ENCODE measurements at places on chromosomes 5 and 9.

GRCh38 chr9:5274770-5275169 lies 29.7 kb downstream of the RLN2 start:
- DNase-seq: no peak

DNA sequence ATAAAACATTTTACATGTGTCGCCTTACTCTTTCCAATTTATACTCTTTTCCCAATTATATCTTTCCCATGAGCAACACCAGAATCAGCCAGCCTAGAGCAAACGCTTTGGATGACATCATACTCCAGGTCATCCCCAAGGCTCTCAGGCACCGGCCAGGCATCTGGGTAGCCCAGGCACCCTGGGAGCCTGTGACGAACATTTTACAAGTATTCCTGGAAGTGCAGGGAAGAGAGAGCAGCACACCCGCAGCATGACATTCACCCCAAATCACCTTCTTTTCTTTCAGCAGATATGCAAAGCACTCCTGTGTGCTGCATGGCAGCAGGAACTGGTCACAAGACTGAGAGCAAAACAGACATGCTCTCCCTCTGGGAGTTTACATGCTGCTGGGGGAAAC lies 75.7 kb upstream of the SMIM23 start:
- no peak for DNase-seq

GRCh38 chr5:74240783-74241750 lies 399.5 kb downstream of the ENC1 start:
- DNase-seq: no peak

- DNase-seq: no peak
Measured at GRCh38 chr9:92626484-92626883, 43.4 kb downstream of the IPPK start.

- no peak for DNase-seq
Measured at GRCh38 chr9:90121762-90122161, 517.0 kb downstream of the GADD45G start.

DNA sequence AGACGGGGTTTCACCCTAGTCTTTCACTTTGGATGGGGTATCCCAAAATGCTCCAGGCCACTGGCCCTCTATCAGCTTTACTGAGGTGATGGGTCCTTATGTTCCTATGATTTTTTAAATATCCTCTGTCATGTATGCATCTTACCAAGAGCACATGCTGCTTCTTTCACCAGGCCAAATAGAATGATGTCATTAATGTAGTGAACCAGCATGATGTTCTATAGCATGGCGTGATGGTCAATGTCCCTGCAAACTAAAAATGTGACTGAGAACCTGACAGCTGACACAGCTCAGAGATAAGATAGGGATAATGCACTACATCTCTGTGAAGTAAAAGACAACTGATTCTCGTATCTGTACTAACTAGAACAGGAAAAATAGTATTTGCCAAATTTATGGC lies 103.6 kb downstream of the SLC1A3 start:
- no peak for DNase-seq

- no peak for DNase-seq
Measured at GRCh38 chr9:87382900-87383299, 114.8 kb upstream of the DAPK1 start.

DNA sequence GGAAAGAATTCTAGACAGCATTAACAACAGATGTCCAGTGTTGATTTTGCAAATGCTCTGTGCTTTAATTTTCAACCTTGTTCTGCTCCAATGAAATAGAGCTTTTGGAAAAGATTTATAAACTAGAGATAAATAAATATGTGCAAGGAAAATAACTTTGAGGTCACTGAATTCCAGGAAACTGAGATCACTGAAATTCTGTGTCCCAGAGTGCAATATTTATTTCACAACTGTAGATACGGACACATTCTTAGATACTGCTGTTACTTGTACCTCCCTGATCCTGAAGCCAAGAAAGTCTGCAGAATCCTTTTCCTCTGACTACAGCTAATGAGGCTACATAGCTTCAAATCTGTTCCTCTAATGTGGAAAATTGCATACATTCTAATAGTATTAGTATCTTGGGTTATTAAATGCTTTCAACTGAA lies 222.9 kb downstream of the DOCK8 start:
- no peak for DNase-seq

GRCh38 chr5:157917899-157918809 lies 59.2 kb upstream of the CLINT1 start:
- DNase-seq: peak; percentile 77

DNA sequence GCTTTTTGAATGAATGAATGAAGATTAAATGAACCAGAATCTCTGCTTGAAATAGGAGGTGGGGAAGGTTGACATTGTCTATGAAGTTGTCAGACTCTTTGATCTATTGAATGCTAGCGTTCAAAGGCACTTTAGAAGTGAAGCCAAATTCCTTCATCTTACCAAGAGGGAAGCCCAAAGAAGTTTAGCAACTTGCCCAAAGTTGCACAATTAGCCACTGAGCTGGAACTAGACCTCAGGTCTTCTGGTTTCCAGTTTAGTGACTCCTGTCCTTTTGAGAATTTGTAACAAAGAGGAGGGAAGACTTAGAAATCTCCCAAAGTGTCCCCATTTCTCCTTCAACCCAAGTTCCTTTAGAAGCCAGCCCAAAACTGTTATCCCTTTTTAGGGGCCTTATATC lies 20.7 kb upstream of the SLC1A3 start:
- no peak for DNase-seq

- DNase-seq: no peak
Measured at GRCh38 chr9:75599126-75599525, 291.3 kb upstream of the PCSK5 start.

DNA sequence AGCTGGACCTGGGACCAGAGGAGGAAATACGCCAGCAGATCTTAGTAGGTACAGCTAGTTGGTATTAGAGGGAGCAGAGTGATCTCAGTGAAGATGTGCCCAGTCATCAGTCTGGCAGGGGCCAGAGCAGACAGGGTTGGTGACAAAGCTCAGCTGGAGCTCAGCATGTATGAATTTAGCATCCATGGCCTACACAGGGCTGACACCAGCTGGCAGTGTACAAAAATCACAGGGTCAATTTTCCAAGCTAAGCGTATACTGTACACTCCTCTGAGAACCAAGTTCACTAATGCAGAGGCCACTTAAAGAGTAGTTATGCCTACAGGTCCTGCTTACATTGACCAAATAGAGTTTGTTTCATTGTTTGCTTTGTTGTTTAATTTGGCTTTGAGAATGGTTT lies 146.6 kb downstream of the SLC24A2 start:
- no peak for DNase-seq

- no peak for DNase-seq
Measured at GRCh38 chr5:136275601-136276000, 82.6 kb upstream of the SMIM32 start.

DNA sequence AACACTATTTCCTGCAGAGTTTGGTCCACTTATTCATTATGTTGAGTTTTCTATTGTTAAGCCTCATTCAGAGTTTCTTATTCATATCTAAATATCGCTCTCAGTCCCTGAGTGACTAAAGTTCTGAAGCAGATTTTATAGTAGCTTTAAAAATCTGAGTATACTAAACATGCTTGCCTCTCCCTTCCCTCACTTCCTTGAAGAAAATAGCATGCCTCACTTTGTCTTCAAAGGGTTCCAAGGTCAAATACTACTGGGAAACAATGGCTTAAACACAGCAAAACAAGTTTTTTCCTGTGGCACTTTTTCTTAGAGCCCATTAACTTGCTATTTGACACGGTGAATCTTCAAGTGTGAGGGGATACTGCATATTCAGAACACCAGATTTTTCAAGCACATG lies 41.1 kb upstream of the DAB2 start:
- no peak for DNase-seq

- DNase-seq: no peak
Measured at GRCh38 chr9:138003485-138004190, 126.1 kb downstream of the CACNA1B start.

DNA sequence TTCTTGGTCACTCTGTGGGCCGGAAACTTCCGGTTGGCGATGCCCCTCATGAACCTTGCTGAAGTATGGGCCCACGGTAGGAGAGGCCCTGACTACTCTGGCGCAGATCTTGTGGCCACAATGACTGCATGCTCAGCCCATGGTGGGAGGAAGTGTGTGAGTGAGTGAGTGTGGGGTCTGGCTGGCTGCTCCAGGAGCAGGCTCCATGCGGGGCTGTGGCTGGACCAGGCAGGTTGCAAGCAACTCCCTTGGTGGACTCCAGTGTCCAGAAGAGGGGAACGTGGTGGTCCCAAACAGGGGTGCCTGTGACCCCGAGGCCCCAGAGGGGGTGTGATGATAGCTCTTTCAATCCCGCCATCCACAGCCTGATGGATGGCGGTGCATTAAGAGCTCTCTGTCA lies 35.5 kb upstream of the PANK3 start:
- no peak for DNase-seq

DNA sequence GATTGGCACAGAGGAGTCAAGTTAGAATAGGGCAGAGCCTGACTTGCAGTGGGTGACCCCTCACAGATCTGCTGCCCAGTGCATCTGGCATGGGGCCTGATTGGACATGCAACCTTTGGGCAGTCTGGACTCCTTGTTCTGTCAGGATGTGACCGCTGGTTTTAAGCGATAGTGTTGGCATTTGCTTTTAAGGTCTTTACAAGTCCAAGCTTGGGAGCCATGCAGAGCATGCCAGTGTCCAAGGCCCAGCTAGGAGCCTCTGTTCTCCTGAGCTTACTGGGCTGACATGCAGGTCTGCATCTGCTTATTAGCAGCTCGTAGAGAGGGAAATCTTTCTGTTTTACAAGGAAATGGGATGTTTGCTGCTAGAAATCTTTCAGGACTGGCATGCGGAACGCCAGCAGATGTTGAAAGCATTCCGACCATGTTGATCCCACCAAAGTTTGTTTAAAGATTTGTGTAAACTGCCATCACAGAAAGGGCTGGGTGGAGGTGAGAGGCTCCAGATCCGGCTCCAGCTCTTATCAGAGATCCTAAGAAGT lies 27.5 kb downstream of the GADD45G start:
- DNase-seq: no peak

GRCh38 chr5:117800261-117800660 lies 1188.1 kb downstream of the DTWD2 start:
- no peak for DNase-seq

DNA sequence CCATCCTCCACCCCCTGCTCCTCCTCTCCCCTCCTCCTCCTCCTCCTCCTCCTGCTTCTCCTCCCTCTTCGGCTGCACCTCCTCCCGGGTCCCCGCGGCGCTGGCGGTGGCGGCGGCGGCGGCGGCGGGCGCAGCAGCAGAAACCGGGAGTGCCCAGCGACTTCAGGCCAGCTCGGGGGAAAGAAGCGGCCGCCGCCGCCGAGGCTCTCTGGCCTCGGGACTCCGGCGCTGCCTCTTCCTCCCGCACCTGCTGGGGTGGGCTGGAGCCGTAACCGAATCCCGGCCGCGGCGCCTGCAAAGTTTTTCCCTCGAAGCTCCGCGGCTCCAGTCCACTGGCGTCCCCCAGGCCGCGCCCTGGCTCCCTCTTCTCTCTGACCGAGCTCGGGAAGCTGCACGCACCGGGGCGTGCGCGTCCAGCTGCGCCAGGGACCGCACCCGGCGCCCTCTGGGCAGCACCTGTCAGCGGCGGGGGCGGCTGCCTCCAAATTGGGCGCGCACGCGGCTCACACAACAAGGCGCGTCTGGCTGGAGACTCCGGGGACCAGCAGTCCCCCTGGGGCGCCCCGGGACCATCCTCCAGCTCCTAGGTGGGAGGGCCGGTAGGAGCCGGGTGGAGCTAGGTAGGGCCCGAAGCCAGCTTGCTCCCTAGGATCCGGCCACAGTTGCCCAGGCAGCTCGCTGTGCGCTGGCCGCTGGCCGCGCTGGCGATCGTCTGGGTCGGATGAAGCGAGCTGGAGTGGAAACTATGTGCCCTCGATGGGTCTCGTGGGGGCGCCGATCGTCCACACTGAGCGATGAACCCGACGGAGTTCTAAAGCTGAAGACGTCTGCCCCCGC lies at the start of gene MCTP1:
MCTP1 (minus strand) TSS at position 523 of the 837 bp plus-strand sequence.
- peak; percentile 60 for DNase-seq

DNA sequence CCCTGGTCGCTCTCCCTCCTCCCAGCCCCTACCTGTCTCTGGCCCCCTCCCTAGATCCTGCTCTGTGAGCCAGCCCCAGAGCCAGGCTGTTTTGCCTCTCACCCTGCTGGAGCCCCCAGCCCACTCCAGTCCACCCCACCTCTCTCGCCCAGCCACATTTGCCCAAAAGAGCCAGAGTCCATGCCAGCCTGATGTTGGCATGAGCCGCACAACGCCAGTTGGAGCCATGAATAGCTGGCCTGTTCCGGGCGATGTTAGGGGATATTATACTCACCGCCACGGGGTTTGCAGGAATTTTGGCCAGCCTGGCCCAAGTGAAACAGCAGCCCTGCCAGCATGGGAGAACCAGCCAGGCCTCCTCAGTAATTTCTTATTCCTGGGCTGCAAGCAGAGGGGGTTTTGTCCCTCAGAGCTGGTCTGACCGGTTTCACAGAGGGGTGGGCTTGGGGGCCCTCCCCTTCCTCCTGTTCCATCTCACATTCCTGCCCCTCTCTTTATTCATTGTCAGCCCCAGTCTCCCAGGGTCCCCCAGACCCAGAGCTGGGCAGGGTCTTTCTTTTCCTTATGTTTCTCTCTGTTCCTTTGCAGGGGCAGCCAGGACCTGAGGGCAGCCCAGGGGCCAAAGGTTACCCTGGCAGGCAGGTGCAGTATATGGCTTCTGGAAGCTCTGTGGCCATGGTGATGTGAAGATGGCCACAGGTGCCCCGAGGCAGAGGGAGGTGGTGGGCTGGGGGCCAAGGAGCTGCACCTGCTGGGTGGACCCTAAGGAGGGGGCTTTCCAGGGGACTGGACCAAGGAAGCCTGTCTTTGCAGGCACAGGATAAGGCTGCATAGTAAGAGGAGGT lies 50.1 kb downstream of the COL27A1 start:
- no peak for DNase-seq

- DNase-seq: no peak
Measured at GRCh38 chr5:136811551-136811950, 446.2 kb upstream of the TRPC7 start.

DNA sequence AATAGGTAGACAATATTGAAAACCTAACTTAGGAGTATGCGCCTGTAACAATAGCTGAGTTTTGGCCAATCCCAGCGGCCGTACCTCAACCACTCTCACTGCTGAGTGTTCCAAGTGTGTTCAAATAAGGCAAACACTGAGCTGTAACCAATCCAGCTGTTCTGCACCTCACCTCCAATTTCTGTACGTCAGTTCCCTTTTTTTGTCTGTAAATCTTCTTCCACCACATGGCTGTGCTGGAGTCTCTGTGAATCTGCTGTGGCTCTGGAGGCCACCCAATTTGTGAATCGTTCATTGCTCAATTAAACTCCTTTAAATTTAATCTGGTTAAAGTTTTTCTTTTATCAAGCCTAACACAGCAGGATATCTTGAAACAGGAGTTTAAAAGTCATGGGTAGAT lies 116.3 kb downstream of the SLC28A3 start:
- no peak for DNase-seq

- no peak for DNase-seq
Measured at GRCh38 chr5:170078458-170078857, 27.2 kb upstream of the FOXI1 start.

- no peak for DNase-seq
Measured at GRCh38 chr5:32683125-32683524, 28.0 kb upstream of the NPR3 start.

GRCh38 chr5:144205141-144205551 lies 34.5 kb downstream of the KCTD16 start:
- no peak for DNase-seq

Data from activated CD8-positive, alpha-beta memory T cell treated with anti-CD3 and anti-CD28 coated beads for 24 hours (primary cell).